Astrocyte of the cerebellum (primary cell): ENCODE measurements at places on chromosomes 13 and 19.

- DNase-seq: no peak
These were observed 800 bp downstream of the ETFB start for GRCh38 chr19:51365211-51365964.

GRCh38 chr13:112623051-112623711 is 35.2 kb upstream of the TUBGCP3 start:
- no peak for DNase-seq

DNA sequence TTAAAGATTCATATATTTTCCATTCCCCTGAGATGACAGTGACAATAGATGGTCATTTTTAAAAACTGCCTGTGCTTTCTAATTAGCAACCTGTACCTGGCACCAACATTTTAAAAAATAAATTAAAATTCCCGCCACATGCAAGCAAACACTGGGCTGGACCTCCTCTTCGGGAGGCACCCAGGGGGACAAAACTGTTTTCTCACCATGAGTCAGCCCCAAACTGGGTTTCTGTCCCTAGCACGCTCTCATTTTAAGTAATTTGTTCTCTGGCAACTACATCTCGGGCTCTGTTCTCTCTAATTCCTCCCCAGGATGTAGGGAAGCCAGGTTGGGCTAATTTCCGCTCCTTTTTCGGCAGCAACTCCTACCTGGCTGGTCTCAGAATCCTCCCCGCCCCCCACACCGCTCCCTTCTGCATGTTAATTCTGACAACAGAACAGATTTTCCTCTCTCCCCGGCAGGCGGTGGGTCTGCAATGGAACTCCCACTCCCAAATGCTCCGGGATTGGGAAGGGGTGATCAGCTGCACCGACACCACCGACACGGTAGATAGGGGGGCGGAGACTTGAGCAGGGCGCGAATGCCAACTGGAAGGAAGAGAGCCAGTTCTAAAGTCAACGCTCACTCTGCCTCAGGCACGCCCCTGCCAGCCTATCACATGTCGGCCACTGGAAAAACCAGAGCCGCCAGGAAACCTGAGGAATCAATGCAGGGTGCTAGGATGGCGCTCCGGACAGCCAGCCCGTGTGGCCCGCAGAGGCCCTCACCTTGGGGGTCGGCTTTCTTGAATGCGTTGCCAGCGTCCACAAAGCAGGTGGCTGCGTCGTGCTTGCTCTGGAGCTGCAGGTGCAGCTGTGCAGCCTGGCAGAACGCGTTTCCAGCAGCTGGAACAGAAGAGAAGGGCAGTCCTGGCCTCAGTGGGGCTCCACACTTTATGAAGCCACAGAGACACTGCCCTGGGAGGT is 14.7 kb downstream of the NAPA start:
- DNase-seq: no peak

DNA sequence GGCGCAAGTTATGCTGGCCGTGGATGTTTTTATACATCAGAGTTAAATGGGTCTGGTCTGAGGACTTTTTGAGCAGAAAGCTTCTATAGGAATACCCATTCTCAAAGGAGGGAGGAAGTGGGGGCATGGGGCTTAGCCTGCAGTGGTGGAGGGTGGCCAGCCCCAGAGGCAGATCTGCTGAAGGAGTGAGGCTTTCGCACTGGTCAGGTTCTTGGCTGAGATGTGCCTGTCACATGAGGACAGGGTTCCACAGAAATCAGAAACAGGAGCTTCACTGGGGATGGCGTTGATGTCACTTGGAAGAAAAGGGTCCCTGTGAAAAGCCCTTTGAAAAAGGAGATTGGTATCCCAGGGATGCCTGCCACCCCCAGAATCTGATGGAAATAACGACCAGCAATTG is 100.7 kb upstream of the MCF2L start:
- DNase-seq: no peak

DNA sequence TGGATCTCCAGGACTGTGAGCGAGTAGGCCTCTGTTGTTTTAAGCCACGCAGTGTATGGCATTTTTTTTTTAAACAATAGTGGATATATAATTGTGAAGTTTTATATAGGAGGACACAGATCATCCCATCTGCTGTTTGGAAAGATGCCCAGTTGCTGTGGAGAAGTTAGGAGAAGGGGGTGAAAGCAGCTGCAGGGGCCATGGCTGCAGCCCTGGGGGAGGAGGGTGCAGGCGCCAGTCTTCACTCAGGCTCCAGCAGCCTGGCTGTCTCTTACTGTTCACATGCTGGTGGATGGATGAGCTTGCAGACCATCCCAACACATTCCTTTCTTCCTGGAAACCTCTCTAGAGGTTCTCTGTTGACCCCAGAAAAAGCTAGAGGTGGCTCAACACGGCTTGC is 242.3 kb downstream of the TEX29 start:
- no peak for DNase-seq

DNA sequence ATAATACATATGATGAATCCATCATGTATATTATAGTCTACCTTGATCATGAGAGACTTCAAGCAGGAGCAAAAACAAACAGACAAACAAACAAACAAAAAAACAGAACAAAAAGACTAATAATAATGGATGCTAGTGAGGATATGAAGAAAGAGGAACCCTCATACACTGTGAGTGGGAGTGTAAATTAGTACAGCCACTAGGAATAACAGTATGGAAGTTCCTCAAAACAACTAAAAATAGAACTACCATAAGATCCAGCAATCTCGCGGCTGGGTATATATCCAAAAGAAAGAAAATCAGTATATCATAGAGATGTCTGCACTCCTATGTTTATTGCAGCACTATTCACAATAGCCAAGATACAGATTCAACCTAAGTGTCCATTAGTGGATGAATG is 7.0 kb upstream of the DLEU7 start:
- DNase-seq: no peak

GRCh38 chr13:110322126-110322827 is 15.2 kb downstream of the COL4A2 start:
- DNase-seq: no peak

DNA sequence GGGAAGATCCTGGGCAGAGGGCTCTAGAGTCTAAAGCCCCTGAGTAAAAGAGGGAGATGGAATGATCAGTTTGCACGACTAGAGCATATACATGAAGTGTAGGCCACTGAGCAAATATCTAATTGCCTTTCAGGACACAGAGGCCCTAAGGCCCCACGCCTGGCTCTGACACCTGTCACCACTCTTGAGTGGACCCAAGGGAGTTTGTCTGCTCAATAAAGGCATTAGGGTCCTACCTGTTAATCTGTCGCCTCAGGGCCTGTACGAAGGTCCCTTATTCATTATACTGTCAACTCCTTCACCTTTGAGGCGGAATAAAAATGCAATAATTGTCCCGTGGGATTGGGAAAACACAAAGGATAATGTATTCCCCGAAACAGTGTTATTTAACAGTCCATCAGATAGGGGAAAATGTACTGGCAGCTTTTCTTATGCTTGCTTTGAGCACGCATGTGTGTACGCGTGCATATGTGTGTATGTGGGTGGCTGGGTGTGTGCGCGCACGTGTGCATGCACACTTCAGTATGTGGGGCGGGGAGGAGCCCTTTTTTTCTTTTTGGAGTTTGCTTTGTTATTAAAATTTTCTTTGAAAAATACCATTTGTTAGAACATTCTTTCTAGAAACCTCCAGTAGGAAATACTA is 161.8 kb upstream of the SERP2 start:
- no peak for DNase-seq

DNA sequence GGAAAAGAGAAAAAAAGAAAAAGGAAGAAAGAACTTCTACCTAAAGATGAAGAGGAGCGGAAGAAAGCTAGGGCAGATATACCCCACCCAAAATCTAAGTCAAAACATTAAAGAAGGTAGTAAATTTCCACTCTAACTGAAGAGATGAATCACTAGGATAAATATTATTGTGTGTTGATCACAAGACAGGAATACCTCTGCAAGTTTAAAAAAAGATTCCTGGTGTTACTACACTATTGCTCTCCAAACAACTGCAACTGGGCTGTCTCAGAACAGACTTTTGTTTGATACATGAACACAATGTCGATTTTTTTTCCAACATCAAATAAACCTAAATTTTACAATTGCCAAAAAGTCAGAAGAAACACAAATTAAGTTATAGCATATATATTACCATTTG is 6.8 kb downstream of the HSPH1 start:
- DNase-seq: no peak

- DNase-seq: no peak
These were observed 490.5 kb downstream of the MYO16 start for GRCh38 chr13:109119896-109120295.

DNA sequence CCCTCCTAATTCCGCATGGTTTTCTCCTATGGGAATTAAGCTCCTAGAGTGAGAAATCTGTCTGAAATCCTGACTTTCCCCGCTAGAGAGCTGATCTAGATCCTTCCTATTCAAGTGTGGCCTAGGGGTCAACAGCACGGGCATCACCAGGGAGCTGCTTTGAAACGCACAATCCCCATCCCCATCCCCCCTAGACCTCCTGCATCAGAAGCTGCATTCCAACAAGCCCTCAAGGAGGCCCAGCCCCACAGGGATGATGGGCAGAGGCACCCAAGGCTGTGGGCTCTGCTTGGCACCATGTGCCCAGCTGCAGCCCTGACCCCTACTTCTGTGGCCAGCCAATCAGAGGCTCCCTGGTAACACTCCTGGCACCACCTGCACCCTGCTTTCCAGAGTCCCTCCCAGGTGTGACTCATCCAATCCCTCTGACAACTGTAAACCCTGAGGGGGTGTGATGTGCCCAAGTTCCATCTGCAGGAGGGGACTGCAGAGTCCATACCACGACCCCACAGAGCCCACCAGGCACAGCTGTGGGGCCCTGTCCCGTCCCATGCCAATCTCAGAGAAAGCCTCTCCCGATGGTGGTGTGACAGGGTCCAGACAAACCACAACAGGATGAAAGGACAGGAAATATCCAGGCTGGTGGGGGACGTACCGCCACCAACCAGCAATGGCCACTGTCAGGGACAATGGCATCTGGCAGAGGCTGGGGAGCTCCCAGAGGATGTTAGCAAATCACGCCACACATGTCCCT is 19.8 kb upstream of the SLC35E1 start:
- no peak for DNase-seq

DNA sequence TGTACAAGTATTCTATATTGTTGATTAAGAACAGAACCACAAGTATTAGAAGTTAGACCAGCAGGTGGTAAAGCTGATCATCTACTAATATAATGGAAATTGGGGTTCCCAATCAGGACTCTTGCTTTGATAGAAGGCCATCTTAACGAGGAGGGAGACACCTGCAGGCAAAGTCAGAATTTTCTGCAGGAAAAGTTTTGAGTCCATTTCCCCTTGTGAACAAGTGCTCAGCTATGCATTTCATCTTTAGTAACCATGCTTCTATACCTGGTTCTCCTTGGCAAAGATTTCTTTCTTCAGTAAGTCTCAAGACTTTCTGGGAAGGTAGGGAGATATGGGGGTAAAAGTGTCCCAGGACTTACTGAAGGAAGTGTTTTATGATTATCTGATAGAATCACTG is 36.1 kb upstream of the USPL1 start:
- no peak for DNase-seq

GRCh38 chr13:101053301-101054093 is 362.8 kb downstream of the NALCN start:
- no peak for DNase-seq

DNA sequence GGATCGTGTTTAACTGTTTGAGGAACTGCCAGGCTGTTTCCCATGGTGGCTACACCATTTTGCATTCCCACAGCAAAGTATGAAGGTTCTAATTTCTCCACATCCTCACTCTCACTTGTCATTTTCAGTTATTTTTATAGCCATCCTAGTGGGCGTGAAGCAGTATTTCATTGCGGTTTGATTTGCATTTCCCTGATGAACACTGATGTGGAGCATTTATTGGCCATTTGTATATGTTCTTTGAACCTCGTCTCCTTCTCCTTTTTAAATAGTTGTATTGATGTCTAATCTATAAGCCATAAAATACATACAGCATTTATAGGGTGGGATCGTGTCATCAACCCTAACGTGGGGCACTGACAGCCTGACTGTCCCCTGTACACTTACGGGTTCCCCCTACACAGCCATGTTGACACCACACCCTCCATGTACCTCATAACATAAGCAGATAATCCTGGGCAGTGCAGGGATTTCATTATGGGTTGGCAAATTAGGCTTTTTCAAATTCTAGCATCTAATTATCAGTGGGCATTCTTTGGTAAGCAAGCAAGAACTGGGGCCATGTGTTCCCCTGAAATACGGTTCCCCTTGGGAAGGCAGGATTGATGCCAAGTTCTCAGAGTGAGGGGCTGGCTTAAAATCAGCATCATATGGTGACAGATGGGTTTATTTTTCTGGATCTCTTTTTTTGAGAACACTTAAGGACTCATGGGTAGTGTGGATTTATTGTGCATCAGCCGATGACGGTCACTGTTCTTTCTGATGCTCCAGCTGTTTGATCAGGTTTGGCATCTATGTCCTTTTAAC is 11.6 kb upstream of the ZBTB45 start:
- DNase-seq: no peak

DNA sequence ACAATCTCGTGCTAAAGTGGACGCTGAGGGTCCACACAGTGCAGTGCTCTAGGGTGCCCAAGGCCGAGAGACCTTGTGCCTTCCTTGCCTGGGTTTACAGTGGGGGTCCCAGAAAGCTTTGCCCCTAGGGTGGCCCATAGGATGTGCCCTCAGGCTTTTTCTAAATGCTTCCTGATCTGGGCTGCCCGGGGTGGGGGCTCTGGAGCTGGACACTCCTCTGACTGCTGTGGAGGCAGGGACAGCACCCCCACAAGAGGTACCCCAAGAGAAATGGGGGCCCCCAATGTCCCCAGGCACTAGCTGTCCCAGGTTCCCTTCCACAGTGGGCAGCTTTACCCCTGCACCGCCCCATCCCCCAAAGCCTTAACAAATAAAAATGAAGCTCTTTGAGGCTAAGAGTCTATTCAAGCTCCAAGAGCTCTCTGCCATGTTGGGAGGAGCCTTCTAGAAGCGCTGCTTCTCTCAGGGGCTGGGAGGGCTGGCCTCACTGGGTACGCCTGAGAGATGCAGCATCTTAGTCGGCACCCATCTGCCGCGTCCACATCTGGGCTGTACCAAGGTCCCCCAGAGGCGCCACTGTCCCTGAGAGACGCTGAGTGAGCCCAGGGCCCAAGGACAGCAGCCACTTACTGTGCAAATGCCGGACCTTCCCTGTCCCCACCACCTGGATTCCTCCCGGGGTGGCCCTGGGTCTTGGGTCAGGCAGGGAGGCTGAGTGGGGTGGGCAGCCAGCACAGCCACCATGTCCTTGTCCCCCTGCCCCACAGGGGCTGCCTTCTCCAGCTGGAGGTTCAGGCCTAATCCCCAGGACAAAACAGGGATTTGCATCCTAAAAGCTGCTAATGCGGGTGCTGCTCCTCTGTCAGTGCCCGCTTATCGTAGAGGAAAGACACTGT is 27.4 kb downstream of the CEBPA start:
- no peak for DNase-seq

- DNase-seq: no peak
These were observed 314.6 kb upstream of the SGCG start for GRCh38 chr13:22866221-22866620.

GRCh38 chr19:17235971-17236777 is 9.5 kb downstream of the NR2F6 start:
- no peak for DNase-seq

GRCh38 chr19:4278010-4278409 is 1.1 kb upstream of the SHD start:
- no peak for DNase-seq

- peak; percentile 74 for DNase-seq
These were observed 187.3 kb upstream of the UBL3 start for GRCh38 chr13:30037766-30038165.

GRCh38 chr13:30334663-30335386 is 27.5 kb upstream of the KATNAL1 start:
- DNase-seq: no peak

- DNase-seq: no peak
These were observed 577.8 kb upstream of the SLITRK5 start for GRCh38 chr13:87093399-87093798.
